ENCODE measurements at places on chromosomes 11 and 22. TPM values are rescaled to one million over a fixed set of nuclear protein-coding genes. Genes with fewer than 3 reads are reported as not detected.

GRCh38 chr22:35152316-35152715 lies 86.4 kb downstream of the ISX start:
- no peak for DNase-seq

DNA sequence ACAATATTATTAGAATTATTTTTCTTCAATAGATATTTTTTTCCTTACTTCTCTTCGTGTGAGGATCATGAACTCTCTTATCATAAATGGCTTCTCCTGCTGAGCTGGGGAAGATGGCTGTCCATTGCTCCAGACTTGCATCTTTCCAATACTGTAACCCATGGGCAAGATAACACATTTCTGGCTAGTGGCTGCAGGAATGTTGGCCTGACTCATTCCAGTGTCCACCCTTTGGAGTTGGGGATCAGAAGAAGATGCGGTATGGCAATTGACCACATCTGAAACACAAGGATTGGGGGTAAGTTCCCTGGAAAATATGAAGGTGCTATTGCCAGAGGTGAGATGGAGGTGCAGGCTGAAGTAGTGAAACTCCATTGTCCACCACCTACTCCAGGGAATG lies 92.8 kb downstream of the FAR1 start:
- no peak for DNase-seq

GRCh38 chr11:125685228-125685627 lies 4.6 kb upstream of the ACRV1 start:
- DNase-seq = no peak

- no peak for DNase-seq
Measured at GRCh38 chr11:10897150-10897549, 39.3 kb upstream of the ZBED5 start.

OR56B4 gene
- total RNA-seq = not detected

SLC6A5 gene
- total RNA-seq = not detected

KCNJ5 gene
- total RNA-seq = 0.36 TPM

C11orf52 gene
- 1.2 TPM for total RNA-seq

DNA sequence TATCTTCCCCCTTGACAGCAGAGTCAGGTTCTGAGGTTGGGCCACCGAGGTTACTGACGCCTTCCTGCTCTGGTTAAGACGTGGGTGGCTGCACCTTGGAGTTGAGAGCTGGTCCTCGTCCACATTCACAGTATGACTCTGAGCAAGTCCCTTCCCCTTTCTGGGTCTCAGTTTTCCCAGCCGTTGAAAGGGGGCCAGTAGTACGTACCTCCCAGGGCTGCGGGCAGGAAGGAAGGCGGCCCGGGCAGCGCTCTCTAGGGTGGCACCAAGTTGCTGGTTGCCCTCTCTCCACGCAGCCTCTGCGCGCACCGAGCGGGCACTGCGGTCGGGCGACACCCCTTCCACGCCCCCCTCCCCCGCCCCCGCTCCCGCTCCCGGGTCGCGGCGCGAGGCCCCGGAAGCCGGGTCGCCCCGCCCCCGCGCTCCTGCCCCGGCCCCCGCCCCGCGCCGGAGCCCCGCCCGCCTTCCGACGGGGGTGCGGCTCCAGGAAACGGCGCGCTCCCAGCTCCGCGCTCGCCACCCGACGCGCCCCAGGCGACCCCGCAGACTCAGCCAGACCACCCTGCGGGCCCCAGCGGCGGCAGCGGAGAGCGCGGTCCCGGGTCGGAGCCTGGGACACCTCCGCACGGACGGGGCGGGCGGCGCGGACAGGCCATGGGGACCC lies at the start of gene EHBP1L1:
EHBP1L1 (plus strand) TSS at position 486 of the 664 bp plus-strand sequence. CDS start 250 bp downstream, outside the sequence.
- DNase-seq = peak; percentile 98

DNA sequence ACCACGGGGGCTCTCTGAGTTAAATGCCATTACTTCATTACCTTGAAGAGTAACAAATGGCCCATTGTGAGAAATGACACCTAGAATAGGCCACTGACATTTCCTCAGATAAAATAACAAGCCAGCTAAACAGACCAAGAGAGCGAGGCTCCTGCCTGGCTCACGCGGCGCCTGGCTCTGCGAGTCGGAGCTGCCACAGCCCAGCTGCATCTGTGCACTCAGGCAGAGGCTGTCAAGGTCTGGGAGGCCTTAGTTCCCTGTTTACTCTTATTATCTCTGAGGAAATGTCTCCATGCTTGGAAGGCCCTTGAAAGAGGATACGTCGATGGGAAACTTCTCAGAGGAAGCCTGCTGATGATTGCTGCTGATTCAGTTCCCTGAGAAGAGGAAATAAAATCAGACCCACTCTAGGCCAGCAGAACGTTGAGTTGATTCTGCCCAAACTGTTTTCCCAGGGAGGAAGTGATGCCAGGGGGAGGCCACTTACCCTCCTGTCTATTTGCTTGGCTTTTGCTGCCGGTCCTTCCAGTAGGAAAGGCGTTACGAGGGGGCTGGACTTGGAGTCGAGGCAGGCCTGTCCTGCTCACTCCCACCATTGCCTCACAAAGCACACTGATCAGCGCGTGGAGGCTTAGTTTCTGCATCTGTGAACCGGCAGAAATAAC lies 208.8 kb downstream of the TBC1D22A start:
- DNase-seq = peak; percentile 71

TPBGL gene
- not detected for total RNA-seq

DNA sequence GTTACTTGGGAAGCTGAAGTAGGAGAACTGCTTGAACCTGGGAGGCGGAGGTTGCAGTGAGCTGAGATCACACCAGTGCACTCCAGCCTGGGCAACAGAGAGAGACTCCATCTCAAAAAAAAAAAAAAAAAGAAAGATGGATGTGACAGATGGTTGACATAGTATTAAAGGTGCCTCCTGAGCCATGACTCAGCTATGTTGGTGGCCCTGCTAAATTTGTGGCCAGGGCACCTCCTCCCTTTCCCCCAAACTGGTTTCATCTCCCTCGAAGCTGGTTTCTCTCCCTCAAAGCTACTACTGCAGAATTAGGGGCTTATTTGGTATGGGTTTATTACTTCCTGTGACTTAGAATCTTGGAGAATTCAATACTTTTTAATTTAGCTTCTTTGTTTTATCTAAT lies 31.5 kb downstream of the SDHD start:
- no peak for DNase-seq

MAPK8IP2 gene
- total RNA-seq = 0.36 TPM

DNA sequence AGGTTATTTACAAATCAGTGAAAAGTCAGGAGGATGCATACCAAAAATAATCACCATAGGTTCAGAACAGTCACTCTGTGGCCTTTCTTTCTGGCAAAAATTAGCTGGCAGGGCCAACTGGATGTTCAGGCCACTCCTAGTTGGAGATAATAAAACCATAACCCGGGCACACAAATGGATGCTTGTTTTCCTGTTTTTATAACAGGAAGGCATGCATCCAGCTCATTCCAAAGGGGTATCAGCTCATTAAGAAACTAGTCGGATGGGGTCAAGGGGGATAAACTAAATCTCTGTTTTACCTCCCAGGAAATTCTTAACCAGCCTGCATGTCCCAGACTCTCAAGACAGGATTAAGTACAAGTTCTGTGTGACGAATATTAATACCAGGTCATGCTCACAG lies 81.0 kb downstream of the FBXO7 start:
- DNase-seq = no peak

- no peak for DNase-seq
Measured at GRCh38 chr11:111229604-111230003, 15.9 kb upstream of the POU2AF2 start.

UBQLNL gene
- total RNA-seq = 0.29 TPM

GRCh38 chr11:94785509-94785908 lies 17.4 kb downstream of the AMOTL1 start:
- no peak for DNase-seq

GRCh38 chr11:70367071-70367470 lies 31.3 kb upstream of the CTTN start:
- no peak for DNase-seq

H19 gene
- 9.4 TPM for total RNA-seq
